ENCODE measurements at places on chromosomes 1 and 21. TPM values are rescaled to one million over a fixed set of nuclear protein-coding genes. Genes with fewer than 3 reads are reported as not detected.

- H3K27me3 ChIP-seq = no peaks in the 10 kb centered on the region
- H3K36me3 ChIP-seq = no peaks in the 10 kb centered on the region
- DNase-seq = no peak
- no peak overlapping the region for H3K4me3 ChIP-seq
- H3K27ac ChIP-seq = no peak overlapping the region
- no peaks in the 10 kb centered on the region for H3K4me1 ChIP-seq
Measured at GRCh38 chr1:208524376-208524775, 280.2 kb upstream of the PLXNA2 start.

DNA sequence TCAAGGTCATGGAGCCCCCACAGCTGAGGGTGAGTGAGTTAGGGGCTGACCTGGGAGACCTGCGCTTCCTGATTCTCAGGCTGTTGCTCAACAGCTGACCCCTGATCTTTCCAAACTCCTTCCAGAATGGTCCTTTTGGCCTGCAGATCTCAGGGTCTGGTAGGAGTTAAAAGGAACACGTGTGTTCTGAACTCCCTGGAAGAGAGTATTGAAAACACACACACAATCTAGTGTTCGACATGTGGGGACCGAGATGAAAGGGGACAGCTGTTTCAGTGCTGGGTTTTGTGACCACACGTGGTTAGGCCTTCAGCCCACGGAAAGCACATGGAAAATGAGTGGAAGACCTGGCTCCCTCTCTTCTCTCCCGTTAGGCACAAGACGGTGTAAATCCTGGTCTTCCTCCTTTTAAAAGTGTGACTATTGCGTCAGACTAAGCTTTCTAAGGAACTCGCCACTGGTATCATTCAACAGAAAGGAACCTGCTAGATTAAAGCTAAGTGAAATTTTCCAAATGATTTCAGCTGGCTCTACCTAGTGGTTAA, 49.6 kb downstream of the RUNX1 start:
- H3K36me3 ChIP-seq = peaks cover 23% of the 10 kb centered on the region
- peaks cover 62% of the 10 kb centered on the region for H3K4me1 ChIP-seq
- H3K4me3 ChIP-seq = no peak overlapping the region

GRCh38 chr1:236604905-236605806, 840 bp upstream of the HEATR1 start:
- H3K4me1 ChIP-seq = peaks cover 14% of the 10 kb centered on the region
- no peak for DNase-seq
- H3K36me3 ChIP-seq = peaks cover 15% of the 10 kb centered on the region
- H3K27ac ChIP-seq = no peak overlapping the region
- H3K27me3 ChIP-seq = peaks cover 22% of the 10 kb centered on the region

Gene SEMA4A
- 9.4 TPM for total RNA-seq

DNA sequence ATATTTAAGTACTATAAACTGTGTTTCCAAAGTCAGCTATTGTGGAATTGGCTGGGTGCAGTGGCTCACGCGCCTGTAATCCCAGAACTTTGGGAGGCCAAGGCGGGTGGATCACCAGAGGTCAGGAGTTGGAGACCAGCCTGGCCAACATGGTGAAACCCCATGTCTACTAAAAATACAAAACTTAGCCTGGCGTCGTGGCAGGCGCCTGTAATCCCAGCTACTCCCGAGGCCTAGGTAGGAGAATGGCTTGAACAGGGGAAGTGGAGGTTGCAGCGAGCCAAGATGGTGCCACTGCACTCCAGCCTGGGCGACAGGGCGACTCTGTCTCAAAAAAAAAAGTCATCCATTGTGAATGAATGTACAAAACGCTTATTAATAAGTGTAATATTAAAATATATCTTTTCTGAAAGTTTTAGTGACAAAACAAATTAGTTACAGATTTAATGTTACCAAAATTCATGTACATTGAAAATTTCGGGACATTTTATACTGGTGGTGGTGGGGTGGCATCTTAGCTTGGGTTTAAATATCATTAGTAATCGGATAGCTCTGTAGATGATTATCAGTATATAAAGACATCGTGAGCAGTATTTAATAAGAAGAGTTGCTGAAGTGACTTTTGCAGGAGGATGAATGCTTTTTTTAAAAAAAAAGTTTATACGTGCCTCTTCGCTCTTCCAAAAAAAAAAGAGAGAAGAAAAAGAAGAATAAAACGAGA, 503 bp upstream of the SRSF11 start:
- peaks cover 10% of the 10 kb centered on the region for H3K4me1 ChIP-seq
- peaks cover 33% of the 10 kb centered on the region for H3K36me3 ChIP-seq
- H3K27me3 ChIP-seq = no peaks in the 10 kb centered on the region
- H3K27ac ChIP-seq = peak overlapping the region; percentile 91

DNA sequence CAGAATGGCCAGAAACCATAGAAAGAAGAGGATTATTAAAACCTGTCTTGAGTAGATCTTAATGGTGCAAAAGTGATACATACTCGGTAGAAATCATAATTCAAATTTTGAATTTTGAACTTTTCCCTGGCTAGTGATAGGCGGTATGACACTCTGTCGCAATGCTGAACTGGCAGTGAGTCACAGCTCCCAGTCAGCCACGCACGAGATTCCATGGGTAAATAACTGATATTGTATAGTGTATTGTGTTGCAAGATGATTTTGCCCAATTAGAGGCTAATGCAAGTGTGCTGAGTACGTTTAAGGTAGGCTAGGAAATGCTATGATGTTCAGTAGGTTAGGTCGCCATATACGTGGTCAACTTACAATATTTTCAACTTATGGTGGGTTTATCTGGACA, 207.0 kb downstream of the SIPA1L2 start:
- H3K4me1 ChIP-seq = no peaks in the 10 kb centered on the region
- H3K4me3 ChIP-seq = no peak overlapping the region
- no peaks in the 10 kb centered on the region for H3K27me3 ChIP-seq
- H3K27ac ChIP-seq = no peak overlapping the region

DNA sequence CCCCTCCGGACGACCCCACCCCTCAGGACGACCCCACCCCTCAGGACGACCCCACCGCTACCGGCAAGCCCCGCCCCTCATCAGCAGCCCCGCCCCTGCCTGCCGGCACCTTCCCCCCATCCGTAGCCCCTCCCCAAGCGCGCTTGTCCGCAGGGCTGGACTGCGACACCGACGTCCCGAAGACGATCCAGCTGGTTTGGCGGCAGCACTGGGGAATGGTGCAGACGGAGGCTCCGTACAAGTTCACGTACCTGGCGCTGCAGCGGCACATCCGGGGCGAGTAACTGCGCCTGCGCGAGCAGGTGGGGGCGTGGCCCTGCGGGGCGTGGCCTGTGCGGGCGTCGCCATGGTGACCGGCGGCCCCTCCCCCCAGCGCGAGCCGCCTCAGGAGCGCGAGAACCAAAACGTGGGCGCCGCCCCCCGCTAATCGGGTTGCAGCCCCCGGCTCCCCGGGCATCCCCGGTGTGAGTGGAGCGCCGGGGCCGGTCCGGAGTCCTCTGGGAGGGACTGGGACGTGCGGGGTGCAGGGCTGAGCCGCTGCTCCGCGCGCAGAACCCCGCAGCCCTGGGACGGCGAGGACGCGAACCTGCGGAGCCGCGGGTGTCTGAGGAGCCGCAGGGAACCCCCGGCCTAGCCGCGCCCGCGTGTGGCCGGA, 4.9 kb downstream of the RNF223 start:
- DNase-seq = peak; percentile 91
- peak overlapping the region; percentile 61 for H3K4me3 ChIP-seq
- peaks cover 22% of the 10 kb centered on the region for H3K4me1 ChIP-seq
- H3K27ac ChIP-seq = no peak overlapping the region
- no peaks in the 10 kb centered on the region for H3K36me3 ChIP-seq
- peaks cover 9% of the 10 kb centered on the region for H3K27me3 ChIP-seq

DNA sequence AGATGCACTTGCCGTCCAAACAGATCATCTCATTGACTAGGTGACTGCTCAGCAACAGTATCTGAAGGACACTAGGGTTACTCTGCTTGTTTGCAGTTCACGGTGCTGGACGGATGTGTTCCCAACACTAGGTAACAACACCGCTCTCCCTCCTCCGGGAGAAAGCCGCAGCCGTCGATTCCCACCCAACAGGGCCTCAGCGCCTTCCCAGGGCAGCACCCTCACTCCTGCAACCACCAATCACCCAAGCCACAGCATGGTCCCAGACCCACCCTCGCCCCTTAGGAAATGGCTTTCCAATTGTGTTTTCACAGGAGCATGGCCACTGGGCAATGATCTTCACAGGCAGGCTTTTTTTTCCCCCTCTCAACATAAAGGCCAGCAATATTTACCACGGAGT, 779 bp downstream of the TLR5 start:
- H3K36me3 ChIP-seq = no peaks in the 10 kb centered on the region
- no peaks in the 10 kb centered on the region for H3K27me3 ChIP-seq
- no peak overlapping the region for H3K27ac ChIP-seq
- peaks cover 30% of the 10 kb centered on the region for H3K4me1 ChIP-seq
- peak overlapping the region; percentile 64 for H3K4me3 ChIP-seq
- no peak for DNase-seq

DNA sequence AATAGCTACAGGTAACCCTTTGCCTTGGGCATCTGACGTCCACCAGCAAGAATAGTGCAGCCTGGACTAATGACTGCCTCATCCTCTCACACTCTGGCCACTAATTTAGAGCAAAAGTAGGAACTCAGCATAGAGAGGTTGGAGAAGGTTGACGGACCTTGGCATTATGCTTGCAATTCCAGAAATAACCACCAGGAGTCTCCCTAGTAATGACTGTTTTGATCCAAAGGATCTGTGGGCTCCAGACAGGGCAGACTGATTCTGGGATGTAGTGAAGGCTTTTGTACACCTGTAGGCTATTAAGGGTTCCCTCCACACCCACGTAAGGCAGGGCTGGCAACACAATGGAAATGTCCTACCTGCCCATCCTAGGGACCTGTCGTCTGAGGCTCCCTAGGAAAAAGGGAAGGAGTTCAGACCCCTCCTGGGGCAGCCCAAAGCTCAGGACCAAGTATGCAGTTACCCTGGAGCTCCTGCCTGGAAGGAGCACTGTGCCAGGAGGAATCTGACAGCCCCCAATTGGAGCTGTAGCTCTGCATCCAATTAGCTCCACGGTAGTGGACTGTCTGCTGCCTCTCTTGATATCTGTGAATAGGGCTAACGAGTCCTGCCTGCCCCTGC, 91.0 kb upstream of the TMEM51 start:
- H3K27ac ChIP-seq = no peak overlapping the region
- no peak overlapping the region for H3K4me3 ChIP-seq
- no peaks in the 10 kb centered on the region for H3K27me3 ChIP-seq
- DNase-seq = no peak
- no peaks in the 10 kb centered on the region for H3K4me1 ChIP-seq

Gene FGR
- 3.2 TPM for total RNA-seq

GRCh38 chr1:65694126-65694525, 98.6 kb upstream of the PDE4B start:
- no peak overlapping the region for H3K4me3 ChIP-seq
- DNase-seq = no peak
- H3K27ac ChIP-seq = no peak overlapping the region
- no peaks in the 10 kb centered on the region for H3K36me3 ChIP-seq
- H3K4me1 ChIP-seq = no peaks in the 10 kb centered on the region

GRCh38 chr1:151340870-151341754, 5.9 kb downstream of the RFX5 start:
- H3K27me3 ChIP-seq = no peaks in the 10 kb centered on the region
- peaks cover 36% of the 10 kb centered on the region for H3K36me3 ChIP-seq
- DNase-seq = peak; percentile 85
- H3K27ac ChIP-seq = no peak overlapping the region
- H3K4me1 ChIP-seq = peaks cover 20% of the 10 kb centered on the region

DNA sequence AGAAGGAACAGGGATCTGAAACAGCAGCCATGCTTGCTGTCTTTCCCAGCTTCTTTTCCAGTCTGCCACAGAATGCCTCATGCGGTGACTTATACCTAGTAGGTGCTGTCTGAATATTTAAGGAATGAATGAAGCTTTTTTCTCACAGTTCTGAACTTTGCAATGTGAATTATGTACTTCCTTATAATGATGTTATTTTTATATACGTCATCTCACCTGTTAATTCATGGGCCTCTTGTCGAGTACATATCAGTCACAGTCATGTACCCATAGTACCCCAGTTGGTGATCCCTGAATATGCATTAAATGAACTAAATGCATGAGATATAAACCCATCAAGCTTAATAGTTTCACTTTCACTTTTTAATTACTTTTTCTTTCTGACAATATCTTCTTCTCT, 132.7 kb downstream of the NTNG1 start:
- H3K4me3 ChIP-seq = no peak overlapping the region
- no peaks in the 10 kb centered on the region for H3K27me3 ChIP-seq
- H3K36me3 ChIP-seq = no peaks in the 10 kb centered on the region
- H3K4me1 ChIP-seq = no peaks in the 10 kb centered on the region
- DNase-seq = no peak
- no peak overlapping the region for H3K27ac ChIP-seq

GRCh38 chr1:212678456-212679410, 20.9 kb downstream of the BATF3 start:
- no peaks in the 10 kb centered on the region for H3K36me3 ChIP-seq
- H3K27ac ChIP-seq = no peak overlapping the region
- H3K4me1 ChIP-seq = peaks cover 13% of the 10 kb centered on the region
- no peak overlapping the region for H3K4me3 ChIP-seq

Gene GPR3
- total RNA-seq = 0.19 TPM

Gene BCAN
- total RNA-seq = not detected

GRCh38 chr1:53332186-53332564, 4.3 kb upstream of the LRP8 start:
- no peak overlapping the region for H3K4me3 ChIP-seq
- no peak overlapping the region for H3K27ac ChIP-seq
- no peaks in the 10 kb centered on the region for H3K27me3 ChIP-seq
- peaks cover 12% of the 10 kb centered on the region for H3K4me1 ChIP-seq
- no peaks in the 10 kb centered on the region for H3K36me3 ChIP-seq
- DNase-seq = no peak
